Anterior cingulate cortex (tissue), 58 donors: ENCODE measurements at places on chromosomes 1 and 21.
A peak's percentile ranks its signal among the peaks of the same experiment; 100 is the strongest.

DNA sequence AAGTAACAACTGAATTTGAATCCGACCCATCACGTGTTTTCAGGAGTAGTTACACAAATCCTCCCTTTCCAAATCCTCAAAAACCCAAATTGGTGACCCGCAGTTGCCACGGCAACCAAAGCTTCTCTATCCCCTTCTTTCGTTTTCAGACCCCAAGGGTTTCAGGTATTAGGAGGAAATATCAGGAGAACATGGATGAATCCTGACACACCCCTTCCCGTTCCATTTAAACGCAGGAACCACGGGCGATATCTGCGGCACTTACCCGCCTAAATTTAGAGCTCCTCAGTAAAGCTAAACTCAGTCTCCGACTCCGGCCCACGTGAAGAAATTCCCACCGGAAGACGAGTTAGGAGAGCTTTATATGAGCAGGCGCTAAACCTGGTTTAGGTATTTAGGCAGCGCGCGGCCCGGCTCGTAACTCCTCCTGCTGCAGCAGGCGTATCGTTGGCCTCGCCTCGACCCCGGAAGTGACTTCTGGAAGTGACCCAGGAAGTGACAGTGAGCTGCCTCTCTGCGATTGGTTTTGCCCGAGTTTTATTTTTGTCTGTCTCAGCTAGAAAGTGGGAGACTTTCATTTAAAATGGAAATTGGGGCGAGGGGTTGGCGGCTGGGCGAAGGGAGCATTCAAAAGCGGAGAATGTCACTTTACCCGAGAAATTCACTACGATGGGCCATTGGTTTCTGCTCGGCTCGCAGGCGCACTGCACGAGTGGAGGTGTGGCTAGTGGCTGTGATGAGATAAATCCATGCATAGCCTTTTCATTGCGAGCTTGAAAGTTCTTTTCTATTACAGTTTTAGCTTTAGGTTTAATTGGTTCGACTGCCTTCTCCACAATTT is at the start of gene TAF1A:
Gene TAF1A, minus strand, starts transcription at position 472 of the 841 bp plus-strand sequence.
- DNase-seq = peak; percentile 88

DNA sequence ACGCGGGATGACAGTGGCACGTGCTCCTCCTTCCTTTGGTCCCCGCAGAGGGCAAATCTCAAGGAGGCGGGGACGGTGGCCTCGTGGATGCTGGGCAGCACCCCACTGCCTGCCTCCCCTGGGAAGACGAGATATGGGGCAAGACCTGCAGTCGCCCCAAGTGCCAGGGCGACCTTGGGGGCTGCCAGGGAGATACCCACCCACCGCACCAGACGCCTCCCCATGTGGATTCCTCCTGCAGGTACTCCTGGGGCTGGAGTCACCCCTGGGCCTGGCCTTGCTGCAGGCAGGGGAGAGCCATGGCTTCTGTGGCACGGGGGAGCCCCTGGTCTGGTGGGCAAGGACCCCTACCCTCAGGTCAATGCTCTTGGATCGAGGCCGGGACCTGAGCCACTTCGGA is 5.9 kb upstream of the AURKAIP1 start:
- DNase-seq = no peak

DNA sequence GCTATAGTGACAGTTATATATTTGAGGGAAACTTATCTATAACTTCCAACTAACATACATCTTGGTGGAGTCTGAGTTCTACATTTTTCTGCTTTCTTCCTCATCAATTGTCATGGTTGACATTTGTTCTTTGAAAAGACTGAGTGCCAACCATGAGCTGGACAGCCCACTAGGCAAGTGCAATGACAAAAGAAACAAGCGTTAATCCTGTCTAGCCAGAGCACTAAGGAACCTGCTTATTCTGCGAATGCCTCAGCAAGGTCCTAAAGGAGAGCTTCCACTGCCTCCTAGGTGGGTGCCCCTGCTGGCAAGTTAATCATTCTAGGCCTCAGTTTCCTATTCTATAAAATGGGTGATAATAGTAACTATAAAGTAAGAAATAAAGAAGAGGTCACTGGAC is 44.8 kb downstream of the IRF2BP2 start:
- no peak for DNase-seq

DNA sequence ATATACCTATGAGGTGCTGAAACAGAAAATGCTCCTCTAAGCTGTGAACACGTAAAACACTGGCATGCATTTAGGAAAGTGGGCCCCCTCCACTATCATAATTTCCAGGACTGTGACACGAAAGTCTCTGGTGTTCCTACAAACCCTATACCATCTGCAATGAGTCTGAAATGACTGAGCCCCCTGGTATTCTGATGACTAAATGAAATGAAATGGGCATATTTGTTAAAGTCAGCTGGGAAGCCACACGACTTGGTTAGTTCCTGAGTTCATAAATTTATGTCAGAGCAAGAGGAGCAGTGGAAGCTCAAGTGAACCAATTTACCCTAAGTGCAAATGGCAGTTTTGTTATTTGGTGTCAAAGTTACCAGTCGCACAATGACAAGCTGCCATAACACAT is 182.3 kb downstream of the KCTD3 start:
- no peak for DNase-seq

- no peak for DNase-seq
These were observed 145.1 kb downstream of the CSMD2 start for GRCh38 chr1:34019741-34020552.

GRCh38 chr1:184929711-184930202 is 44.6 kb downstream of the NIBAN1 start:
- no peak for DNase-seq

DNA sequence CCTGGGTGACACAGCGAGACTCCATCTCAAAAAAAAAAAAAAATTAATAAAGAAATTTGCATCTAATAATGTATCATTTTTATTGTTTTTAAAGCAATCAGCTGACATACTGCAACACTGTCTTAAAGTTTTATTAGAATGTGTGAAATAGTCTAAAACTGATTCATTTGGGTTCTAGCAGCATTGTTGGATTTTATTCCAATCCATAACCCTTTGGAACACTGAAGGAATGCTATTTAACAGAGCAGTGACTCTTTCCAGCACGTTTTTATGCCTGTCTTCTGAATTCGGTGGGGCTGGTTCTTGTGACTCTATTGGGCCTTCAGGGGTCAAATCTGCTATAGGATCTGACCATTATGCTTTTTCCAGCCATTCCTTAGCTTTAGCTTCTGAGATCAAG is 18.2 kb upstream of the FMO4 start:
- DNase-seq = no peak

DNA sequence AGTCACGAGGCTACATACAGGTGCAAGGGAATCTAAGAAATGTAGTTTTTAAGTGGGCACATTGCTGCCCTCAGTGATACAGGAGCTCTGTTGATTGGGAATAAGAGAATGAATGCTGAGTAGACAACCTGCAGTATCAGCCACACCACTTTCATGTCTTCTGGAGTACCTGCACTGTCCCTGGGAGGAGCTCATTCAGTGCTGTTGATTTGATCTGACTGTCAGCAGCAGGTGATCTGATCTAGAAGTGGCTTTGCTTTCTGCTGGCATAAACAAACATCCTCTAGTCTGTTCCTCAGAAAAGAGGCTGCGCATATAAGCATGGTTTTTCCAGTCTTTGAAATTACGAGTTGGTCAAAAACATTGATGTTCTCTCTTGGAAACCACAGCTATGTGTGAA is 35.5 kb upstream of the LRRC52 start:
- DNase-seq = no peak

GRCh38 chr1:29439615-29440014 is 203.3 kb downstream of the PTPRU start:
- no peak for DNase-seq

DNA sequence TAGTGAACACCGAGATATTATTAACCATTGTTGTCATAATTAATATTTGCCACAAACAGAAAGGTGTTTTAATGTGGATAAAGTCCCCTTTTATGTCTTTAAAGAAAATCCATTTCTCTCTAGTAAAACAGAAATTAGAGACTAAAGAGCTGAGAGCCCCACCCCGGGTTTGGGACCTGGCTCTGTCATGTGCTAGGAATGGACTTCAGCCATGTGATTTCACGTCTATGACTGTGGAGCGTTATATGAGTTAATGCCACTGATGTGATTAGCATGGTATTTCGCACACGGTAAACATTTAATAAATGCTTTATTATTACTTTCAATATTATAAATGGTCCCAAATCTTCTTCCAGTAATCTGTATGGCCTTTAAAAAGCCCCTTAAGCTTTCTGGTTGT is 205.0 kb upstream of the NFIA start:
- DNase-seq = no peak

DNA sequence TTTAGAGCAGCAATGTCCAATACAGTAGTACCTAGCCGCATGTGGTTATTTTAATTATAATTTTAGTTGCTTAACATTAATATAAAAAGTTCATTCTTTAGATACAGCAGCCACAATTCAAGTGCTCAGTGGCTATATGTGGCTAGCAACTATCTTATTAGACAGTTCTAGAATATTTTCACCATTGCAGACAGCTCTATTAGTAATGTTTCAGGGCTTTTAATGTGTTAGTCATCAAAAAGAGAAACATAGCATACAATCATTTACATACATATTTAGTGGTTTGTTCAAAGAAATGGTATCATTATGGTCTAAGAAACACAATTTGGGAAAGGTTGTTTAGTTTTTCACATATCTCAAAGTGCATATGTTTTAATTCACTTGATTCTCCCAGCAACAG is 66.6 kb upstream of the DYNLT5 start:
- DNase-seq = no peak

DNA sequence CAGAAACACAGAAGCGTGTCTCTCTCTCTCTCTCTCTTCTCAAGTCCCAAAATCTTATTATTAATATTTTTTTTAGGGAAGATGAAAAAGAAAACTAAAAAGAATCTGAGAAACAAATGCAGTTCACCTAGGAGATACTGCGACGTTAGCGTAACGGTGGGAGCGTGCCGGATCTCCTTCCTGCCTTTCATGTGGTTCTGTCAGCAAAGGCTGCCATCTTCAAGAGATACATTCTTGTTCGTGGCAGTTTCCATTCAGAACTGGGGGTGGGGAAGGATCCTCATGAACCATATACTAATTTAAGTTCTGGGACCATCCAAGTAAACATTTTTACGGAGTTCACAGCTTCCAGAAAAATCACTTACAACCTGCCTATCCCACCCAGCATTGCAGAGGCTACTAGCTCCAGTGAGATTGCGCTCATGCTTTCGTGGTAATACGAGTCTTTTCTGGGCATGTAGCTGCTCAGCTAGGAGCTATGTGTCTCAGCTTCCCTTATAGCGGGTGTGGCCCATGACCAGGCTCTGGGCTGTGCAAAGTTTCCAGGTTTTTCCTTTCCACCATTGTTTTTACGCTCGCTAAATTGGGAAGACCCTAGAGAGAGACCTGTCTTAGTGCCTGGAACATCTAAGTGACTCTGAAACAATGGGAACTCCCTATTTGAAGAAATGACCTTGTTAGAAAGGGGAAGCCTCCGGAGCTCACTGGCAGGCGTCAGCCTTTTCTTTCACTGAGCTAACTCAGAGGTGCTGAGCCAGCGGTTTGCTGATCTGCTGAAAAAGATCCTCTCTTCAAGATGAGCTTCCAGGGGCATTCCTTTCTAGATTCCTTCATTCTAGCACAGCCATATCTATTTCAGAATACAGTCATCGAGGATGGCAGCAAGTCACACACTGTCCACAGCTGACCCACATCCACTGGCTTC is 17.3 kb downstream of the SLAMF1 start:
- no peak for DNase-seq

DNA sequence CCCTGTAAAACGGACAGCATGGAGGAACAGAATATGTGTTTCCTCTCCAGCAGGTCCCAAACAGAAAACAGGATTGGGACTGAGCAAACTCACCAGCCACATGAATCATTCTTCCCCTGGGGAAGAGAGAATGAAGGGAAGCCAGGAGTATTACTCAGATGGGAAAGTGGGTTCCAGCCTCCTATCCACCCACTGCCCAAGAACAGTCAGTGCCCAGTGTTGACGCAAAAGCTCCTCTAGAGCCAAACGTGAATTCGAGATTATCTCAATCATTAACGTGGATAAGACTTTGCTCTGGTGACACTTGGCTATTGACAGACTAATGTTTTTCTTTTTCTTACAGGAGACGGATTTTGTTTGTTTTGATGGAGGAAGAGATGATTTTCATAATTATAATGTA is 9.3 kb downstream of the MIA3 start:
- DNase-seq = no peak

DNA sequence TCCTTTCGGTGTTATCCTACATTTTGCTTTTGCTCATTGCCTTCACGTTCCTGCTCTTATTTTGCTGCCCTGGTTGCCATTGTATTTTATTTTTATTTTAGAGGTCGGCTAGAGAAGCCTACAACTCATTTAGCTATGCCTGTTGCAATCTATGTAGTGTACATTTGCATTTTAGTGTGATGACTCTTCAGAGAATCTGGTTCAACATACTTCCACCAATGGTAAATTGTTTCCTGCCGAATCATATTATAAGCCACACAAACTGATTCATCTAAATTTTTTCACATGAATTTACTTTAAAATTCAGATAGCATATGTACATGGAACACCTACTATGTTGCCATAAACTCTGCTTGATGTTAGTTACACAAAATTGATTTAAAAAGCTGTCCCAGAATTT is 1596.9 kb downstream of the PLA2G4A start:
- no peak for DNase-seq

DNA sequence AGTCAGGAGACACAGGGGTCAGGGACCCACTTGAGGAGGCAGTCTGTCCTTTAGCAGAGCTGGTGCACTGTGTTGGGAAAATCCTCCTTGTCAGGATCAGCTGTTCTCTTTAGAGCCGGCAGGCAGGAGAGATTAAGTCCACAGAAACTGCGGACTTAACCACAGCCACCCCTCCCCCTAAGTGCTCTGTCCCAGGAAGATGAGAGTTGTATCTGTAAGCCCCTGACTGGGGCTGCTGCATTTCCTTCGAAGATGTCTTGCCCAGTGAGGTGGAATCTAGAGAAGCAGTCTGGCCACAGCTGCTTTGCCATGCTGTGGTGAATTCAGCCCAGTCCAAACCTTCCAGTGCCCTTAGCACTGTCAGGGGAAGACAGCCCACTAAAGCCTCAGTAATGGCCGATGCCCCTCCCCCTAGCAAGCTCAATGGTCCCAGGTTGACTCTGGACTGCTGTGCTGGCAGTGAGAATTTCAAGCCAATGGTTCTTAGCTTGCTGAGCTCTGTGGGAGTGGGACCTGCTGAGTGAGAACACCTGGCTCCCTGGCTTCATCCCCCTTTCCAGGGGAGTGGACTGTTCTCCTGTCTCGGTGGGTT is 172.8 kb downstream of the ST6GALNAC3 start:
- DNase-seq = no peak

DNA sequence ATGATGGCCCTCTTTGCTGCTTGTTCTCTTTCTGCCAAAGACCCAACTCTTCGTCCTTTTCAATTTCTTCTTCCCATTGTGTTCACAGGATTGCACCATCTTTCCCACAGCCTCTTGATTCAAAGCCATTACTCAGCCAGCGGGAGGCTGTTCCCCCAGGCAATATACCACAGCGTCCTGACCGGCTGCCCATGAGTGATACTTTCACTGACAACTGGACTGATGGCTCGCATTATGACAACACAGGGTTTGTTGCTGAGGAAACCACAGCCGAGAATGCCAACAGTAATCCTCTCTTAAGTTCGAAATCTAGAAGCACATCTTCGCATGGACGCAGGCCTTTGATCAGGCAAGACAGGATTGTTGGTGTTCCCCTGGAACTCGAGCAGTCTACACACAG is 167.4 kb downstream of the LRRC40 start:
- DNase-seq = no peak
